ENCODE measurements at places on chromosomes 12 and 14.

DNA sequence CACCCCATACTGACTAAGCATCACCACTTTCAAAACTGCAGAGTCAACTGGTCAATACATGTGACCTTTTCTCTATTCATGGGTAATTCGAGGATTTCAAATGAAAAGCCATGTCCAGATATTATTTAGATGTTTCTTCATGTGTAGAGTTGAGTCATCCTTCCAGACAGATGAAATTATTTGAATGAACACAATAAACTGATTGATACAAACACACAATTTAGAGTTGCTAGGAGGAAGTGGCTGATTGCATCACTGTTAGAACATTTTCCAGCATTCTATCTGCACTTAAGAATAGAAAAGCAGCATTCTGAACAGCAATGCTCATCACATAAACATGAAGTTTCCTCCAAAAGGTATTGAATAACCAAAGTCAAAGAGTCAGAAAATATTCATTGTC lies 273.5 kb upstream of the SOX5 start:
- DNase-seq: peak; percentile 26

- peak; percentile 88 for DNase-seq
Observed at GRCh38 chr14:77347751-77348150, 26.9 kb downstream of the GSTZ1 start.

DNA sequence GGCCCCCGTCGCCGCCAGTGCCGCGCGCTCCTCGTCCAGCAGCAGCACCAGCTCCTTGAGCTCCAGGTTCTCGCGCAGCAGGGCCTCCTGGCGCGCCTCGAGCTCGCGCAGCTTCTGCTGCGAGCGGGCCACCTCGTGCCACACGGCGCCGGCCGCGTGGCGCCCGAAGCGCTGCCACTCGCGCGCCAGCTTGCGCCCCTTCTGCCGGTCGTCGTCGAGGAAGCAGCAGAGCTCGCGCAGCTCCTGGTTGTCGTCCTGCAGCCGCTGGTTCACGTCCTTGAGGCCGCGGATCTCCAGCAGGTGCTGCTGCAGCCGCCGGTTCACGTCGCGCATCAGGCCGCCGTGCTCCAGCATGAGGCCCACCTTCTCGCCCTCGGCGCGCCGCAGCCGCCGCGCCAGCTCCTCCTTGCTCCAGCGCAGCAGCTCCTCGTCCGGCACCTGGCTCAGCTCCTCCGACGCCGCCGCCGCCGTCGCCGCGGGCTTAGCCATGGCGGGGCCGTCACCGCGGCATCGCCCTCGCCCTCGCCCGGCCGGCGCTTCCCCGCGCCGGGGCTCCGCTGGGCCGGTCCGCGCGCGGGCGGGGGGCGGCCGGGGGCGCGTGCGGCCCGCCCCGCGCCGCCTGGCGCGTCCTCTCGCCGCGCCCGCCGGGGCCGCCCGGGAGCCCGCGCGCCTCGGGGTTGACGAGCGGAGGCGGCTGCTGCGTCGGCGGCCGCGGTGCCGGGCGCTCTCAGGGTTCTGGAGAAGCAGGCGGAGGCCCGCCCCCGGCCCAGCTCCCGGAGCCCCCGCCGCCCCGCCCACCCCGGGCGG lies at the start of gene CCDC85C:
Gene CCDC85C, minus strand, starts transcription at position 737 of the 807 bp plus-strand sequence. Its CDS starts 248 bp downstream, at position 489.
- DNase-seq: peak; percentile 5

DNA sequence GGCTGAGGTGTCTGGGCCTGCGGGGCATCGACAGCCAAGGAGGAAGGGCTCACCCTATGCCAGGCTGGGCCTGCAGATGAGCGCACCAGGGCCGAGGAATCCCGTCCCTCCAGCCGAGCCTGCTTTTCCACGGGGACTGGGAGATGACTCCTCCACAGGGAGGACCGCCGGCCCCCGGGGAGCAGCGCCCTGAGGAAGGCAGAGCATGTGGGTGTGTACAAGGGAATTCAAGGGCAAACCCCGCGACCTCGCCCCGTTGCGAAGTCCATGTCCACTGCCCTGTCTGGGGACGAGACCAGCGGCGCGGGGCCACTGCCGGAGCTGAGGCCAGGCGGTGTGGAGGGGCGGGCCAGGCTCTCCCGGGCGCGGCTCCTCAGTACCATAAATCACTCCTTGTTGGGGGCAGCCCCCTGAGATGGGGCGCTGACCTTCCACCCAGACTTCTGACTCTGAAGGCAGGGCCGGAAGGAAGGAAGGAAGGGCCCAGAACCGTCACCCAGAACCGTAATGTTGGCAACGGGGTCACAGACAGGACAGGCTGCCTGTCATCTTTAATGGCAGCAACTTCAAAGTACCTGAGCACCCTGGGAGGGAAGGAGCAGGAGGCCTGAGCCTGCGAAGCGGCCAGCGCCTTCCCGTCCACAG lies 52.5 kb downstream of the RNF34 start:
- peak; percentile 70 for DNase-seq

GRCh38 chr14:64663174-64663573 lies 41.0 kb upstream of the PLEKHG3 start:
- no peak for DNase-seq
